Neural crest cell (in vitro differentiated cells): ENCODE measurements at places on chromosomes 16 and 17. TPM values are rescaled to one million over a fixed set of nuclear protein-coding genes. Genes with fewer than 3 reads are reported as not detected.

- no peak for DNase-seq
Observed at GRCh38 chr17:17565471-17566339, 25.8 kb downstream of the PEMT start.

DNA sequence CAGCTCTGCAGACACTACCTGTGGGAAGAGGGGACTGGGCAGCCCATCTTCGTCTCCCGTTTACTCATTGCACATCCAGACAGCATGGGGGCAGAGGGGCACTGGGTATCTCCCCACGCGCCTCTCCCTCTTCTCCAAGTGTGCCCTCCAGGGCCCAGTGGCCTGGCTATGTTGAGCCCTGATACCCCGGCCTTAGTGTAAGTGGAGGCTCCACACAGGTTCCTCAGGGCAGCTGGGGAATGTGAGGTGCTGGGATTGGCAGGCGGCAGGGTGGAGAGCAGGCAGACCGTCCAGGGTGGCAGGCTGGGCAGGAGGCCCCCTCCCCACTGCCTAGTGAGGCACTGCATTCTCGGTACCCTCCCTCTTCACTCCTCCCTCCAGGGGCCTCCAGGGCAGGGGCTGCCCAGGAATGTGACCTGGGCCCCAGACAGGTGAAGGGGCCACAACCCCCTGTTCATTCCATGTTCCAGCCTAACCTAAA, 13.2 kb upstream of the NAGLU start:
- DNase-seq = no peak

The CPHXL gene
- total RNA-seq = not detected in 2 replicates

The KRT32 gene
- total RNA-seq = not detected in 2 replicates

DNA sequence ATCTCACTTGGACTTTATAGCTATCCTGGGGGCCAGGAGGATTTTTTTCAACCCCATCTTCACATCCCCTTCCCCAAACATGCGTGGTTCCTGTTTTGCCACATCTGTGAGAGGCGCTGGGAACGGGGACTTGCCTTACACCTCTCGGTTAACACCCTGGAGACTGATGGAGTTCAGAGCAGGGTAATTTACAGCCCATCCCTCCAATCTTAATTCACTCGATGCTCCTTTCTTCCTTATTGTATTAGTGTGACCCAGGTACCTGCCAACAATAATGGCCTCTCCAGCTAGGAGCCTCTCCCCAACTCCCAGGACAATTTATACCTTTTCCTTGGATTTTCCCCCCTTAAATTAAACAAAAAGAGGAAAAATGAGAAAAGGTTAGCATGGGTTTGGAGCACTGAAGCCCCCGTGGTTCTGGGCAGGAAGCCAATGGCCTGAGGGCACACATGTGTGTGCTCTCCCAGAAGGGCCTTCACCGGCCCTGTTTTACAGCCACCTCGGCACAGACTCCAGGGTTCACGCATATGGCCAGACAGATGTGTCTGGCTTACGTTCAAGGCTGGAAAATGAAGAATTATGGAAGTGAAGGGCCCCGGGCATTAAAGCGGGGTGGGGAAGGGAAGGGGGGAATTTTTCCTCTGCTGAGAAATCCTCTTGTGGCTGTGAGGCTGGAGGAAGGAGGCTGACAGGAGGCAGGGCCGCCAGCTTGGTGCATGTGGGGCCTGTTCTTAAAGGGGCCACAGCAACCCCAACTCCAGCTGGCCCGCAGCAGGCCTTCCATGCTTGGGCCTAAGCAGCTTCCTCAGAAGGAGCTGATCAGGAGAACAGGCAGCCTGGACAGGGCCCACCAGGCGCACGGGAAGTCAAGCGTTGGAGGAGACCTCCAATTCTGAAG, 21.4 kb downstream of the HIC1 start:
- no peak for DNase-seq

The EME1 gene
- total RNA-seq = 25.5 and 31.4 TPM in 2 replicates

DNA sequence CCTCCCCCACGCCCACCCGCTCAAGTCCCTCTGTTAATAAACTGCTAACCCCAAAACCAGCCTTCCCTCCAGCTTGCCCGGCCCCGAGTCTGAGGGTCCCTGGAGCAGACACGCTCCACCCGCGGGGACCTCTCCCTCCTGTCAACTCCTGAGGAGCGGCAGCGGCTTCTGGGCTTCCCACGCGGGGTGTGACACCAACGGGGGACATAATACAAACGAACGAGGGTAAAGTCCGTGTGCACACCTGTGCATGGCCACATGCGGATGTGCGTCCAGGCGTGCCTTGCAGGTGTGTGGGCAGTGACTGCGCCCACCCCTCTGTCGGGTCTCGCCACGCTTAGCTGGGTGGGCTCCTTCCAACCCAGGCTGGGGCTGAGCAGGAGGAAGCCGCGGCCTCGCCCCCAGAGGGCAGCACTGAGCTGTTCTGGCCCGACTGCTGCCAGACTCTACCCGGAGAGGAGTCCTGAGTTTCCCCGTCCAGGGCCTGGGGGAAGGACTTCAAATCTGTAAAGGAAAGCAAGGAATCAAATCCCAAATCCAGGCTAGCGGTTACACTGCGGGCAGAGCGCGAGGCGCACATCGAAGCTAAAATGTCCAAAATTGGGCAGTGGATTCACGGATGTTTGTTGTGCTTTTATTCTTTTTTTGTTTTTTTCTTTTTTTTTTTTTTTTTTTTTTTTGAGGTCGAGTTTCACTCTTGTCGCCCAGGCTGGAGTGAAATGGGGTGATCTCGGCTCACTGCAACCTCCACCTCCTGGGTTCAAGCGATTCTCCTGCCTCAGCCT, 24.2 kb upstream of the KRT17 start:
- peak; percentile 97 for DNase-seq

- DNase-seq = no peak
Observed at GRCh38 chr17:55303701-55304145, 39.0 kb downstream of the HLF start.

DNA sequence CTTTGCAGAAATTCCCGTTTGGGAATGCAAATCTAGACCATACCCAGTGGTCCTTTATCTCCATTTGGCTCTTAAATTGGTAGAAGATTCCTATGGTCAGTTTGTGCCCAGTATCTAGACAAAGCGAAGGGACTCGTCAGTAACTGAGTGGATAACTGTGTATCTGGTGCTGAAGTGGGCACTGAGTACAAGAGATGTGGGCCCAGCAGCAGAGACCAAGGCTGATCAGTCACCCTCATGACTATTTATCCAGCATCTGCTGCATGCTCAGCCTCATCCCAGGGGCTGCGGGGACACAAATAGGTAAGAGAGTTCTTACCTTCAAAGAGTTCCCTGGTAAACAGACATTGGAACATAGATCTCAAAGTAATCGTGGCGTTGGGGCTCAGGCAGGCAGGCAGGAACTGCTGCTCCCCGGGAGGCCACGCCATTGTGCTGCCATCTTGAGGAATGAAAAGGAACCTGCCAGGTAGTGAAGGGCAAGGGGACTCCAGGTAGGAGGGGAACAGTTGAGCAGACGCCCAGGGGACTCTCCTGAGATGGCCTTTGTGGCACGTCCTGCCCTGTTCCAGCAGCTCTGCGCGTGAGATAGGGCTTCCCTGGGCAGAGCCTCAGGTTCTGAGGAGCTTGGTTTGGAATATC, 10.3 kb downstream of the NT5M start:
- DNase-seq = no peak

DNA sequence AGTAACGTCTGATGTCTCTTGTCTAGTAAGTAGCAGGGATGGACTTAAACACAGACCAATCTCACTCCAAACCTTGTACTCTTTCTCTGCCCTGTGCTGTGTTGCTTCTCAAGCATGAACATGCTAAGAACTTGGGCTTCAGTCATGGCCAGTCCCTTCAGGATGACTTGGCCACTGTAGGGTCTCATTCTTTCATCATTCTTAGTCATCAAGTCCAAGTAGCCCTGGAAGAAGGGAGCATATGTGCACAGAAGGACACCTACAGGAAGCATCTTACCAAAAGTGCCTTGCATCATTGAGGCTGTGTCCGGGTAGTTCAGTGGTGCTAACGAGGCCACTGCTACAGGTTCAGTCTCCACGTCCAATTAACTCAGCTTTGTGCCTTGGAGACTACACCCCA, 80.7 kb downstream of the CDK5R1 start:
- DNase-seq = no peak

DNA sequence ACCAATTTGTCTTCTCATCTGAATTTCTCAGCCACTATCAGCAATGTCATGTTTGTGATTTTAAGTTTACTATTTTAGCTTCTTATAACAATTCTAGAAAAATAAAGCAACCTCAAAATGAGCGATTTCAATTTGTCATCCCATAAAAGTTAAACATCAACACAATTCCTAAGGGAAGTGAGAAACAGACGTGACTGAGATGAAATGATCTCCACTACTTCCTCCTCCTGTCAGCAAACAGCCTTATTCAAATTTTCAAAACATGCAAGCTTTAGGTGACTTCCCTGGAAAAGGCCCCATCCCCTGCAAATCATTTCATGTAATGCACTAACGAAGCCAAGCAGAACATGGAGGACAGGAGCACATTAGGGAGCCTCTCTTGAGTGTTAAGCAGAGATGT, 64.9 kb downstream of the ZNF652 start:
- DNase-seq = no peak

DNA sequence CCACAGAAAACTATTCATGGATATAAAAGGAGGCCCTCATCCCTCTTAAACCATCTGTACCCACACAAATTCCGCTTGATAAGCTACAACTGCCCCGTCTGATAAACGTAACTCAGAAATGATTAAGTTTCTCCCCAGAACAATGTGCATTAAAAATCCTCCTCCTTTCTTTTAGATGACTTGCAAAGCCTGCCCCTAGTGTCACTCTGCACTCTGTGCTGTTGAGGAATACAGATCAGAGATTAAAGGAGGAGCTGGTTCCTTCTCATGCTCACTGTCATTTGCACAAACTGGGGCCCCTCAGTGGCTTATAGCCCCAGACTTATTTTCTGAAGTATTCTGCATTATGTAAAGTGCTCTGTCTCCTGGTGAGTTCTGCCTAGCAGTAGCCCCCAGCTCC, 33.3 kb downstream of the CDRT15 start:
- no peak for DNase-seq

DNA sequence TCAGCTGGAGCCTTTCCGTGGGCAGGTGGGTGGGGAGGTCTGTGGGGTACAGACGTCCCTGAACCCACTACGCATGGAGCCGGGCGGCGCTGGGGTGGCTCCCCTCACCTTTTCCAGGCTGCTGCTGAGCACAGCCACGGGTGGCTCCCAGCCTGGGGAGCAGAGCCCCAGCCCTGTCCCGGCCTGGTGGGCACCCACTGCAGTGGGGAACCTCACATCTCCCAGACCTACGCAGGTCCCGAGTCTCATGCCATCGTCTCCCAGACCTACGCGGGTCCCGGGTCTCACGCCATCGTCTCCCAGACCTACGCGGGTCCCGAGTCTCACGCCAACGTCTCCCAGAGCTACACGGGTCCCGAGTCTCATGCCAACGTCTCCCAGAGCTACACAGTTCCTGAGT, 17.0 kb upstream of the APRT start:
- no peak for DNase-seq

DNA sequence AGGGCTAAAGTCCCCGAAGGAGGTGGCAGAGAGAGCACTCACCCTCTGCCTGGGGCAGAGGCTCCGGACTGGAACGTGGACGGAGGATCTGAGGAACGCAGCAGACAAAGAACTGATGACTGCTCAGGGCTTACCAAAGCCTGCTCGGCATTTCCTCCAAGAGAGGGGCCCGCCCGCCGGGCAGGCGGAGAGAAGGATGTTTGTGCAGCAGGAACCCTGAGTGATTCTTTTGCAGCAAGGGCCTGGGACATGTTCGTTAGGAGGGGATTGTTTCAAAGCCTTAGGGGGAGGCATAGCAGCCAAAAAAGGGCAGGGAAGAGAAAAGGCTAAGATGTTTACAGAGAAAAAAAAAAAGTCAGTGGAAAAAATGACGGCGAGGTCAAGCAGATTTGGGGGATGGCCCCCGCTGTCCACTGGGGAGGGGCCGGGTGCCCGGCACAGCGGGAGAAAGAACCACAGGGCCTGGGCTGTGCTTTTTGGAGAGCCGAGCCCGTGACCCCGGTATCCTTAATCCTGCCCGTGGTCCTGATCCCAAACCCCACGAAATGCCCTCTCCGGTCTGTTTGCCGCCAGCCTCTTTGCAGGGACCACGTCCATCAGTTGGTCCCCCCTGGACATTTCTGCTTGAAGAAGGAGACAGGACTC, 129.3 kb downstream of the NTN1 start:
- peak; percentile 23 for DNase-seq

- no peak for DNase-seq
Observed at GRCh38 chr16:68564382-68564985, 25.4 kb downstream of the ZFP90 start.

GRCh38 chr17:37743875-37744632, 805 bp downstream of the HNF1B start:
- peak; percentile 31 for DNase-seq

The KRT24 gene
- total RNA-seq = not detected in 2 replicates

The SLC6A2 gene
- total RNA-seq = not detected in 2 replicates

GRCh38 chr17:19502517-19502916, 31.1 kb upstream of the SLC47A1 start:
- DNase-seq = no peak

DNA sequence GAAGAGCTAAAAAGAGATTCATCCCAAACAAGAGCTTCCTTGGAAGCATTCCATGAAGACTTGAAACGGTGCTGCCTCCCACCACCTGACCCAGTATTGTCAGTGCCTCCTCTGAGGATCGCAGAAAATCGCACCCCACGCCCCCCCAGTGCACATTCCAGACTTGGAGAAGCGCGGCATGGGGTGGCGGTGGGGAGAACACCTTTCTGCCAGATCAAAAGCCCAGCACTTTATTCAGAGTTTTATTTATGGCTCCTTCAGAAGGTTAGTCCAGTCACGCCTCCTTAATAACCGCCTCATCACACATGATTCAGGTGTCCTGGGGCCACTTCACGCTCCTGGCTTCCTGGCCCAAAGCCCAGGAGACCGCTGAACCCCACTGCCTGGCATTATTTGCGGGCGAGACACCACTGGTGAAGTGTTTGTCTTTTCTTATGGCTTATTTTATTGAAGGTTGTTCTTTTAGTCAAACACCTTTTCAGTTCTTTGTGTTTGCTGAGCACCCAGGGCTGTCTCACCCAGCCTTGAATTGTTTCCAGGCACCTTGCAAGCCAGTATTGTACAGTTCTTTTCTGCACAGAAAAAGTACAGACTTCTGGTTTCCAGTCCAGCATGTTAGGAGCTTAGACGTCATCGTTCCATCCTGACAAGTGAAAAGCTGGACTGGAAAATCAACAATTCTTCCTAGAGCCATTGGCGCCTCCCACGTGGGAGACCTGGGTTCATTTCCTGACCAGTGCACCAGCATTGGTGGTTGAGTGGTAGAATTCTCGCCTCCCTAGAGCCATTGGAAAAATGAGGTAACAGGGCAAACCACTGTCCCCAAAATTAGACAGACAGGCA, 79.6 kb upstream of the CACNG5 start:
- no peak for DNase-seq

GRCh38 chr17:2023692-2024571, 1.2 kb downstream of the RTN4RL1 start:
- no peak for DNase-seq

- no peak for DNase-seq
Observed at GRCh38 chr16:15907863-15908478, 19.6 kb upstream of the CEP20 start.

- DNase-seq = no peak
Observed at GRCh38 chr16:79653373-79653891, 52.9 kb upstream of the MAF start.

- no peak for DNase-seq
Observed at GRCh38 chr17:16214190-16215001, 938 bp downstream of the NCOR1 start.

The IL21R gene
- 0.55 and 0.79 TPM in 2 replicates for total RNA-seq

GRCh38 chr17:44850612-44851011, 2.9 kb downstream of the HIGD1B start:
- no peak for DNase-seq
